ENCODE measurements at places on chromosomes 11 and 22. TPM values are rescaled to one million over a fixed set of nuclear protein-coding genes. Genes with fewer than 3 reads are reported as not detected.

- H3K27ac ChIP-seq, result no peak overlapping the region
- DNase-seq, result peak; percentile 34
- H3K27me3 ChIP-seq, result no peaks in the 10 kb centered on the region
- H3K36me3 ChIP-seq, result no peaks in the 10 kb centered on the region
Measured at GRCh38 chr11:77411137-77411707, 62.7 kb downstream of the PAK1 start.

DNA sequence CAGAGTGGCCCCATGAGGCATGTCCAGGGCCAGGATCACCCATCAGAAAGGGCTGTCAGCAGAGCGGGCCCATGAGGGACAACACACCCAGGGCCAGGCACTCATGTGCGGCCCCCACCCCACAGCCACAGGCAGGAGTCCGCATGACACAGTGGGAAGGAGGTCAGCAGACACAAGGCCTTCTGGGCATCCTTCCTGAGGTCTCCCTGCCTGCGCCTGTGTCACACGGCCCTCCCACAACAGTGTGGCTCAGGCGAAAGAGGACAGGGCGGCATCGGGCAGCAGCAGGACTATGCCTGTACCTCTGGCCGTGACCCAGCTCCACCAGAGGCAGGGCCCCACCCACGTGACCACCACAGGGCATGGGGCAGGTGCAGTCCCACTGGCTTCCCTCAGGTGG lies 27.1 kb downstream of the CHID1 start:
- H3K27ac ChIP-seq, result no peak overlapping the region
- H3K27me3 ChIP-seq, result no peaks in the 10 kb centered on the region
- no peaks in the 10 kb centered on the region for H3K4me1 ChIP-seq
- DNase-seq, result no peak
- H3K4me3 ChIP-seq, result no peak overlapping the region

- peak overlapping the region; percentile 99 for H3K27ac ChIP-seq
- no peaks in the 10 kb centered on the region for H3K27me3 ChIP-seq
- DNase-seq, result peak; percentile 76
- peaks cover 99% of the 10 kb centered on the region for H3K4me1 ChIP-seq
- H3K36me3 ChIP-seq, result peaks cover 24% of the 10 kb centered on the region
Measured at GRCh38 chr11:35166369-35167360, 27.7 kb downstream of the CD44 start.

DNA sequence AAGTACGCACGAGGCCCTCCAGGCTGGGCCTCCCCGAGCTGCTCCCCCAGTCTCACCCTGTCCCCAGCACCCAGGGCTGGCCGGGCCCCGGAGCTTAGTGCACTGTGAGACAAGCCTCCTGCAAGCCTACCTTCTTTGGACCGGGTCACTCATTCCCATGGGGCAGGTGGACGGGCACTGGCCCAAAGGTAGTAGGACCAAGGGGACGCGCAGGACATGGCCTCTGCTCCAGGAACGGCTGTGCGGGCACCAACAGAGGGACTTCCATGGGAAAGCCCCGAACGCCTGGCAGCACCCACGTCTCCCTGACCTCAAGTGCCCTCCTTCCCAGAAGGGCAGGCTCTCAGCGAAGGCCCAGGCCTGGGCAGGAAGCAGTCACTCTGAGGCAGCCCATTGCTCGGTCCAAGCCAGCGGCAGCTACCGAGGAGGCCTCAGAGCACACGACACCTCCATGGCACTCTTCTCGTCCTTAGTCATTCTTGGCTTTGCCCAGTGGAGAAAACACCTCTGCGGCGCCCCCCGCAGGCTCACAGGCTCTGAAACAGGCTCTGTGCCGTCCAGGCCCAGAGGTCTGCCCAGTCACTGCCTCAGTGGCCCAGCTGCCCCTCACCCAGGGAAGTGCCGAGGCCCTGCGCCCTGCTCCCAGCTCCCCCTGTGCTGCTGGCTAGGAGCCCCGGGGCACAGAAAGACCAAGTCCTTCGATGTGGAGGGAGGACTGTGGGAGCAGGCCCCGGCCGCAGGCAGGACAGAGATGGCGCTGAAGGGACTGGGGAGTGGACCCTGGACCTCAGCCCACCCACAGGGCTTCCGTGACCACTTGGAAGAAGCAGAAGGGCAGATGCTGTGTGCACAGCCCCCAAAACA lies 3.8 kb downstream of the MOB2 start:
- no peaks in the 10 kb centered on the region for H3K27me3 ChIP-seq
- peaks cover 21% of the 10 kb centered on the region for H3K4me1 ChIP-seq
- peaks cover 4% of the 10 kb centered on the region for H3K36me3 ChIP-seq
- H3K4me3 ChIP-seq, result no peak overlapping the region
- H3K27ac ChIP-seq, result no peak overlapping the region
- no peak for DNase-seq

DNA sequence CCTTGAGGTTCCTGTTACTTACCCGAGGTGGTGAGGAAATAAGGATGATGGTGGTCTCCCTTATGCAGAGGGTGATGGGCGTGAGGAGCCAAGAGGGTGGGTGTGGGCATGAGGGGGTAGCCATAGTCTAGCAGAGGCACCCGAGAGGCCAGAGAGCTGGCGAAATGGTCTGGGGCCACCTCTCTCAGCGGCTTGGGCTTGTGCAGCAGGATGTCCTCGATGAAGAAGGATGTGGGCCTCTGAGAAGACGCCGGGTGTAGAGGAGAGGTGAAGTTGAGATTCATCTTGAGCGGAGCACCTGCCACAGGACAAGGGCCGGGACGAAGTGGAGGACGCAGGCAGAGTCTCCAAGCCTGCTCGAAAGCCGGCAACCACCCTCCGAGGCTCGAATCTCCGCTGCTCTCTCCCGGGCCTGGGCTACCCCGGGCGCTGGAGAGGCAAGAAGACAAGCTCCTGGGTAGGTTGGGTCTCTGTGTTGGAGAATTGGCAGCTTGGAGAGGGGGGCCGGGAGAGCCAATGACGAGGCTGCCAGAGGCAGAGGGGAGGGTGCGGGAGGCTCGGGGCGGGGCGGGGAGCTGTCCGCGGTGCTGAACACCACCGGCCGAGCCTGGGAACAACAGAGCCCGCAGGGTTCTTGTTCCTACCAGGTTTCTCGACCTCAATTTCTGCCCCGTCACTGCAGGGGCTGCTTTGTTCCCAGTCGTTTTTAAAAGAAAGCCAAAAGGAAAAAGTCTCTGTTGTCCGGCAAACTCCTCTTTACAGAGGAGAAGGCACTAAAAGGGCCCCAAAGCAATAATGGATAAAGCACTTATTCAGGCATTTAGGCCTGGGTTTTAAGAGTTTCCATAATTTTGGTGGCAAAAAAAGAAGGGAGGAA lies at the start of gene BSX:
Gene BSX, minus strand, starts transcription at position 447 of the 877 bp plus-strand sequence. Its CDS starts 163 bp downstream, at position 284.
- H3K4me1 ChIP-seq, result peaks cover 36% of the 10 kb centered on the region
- peaks cover 84% of the 10 kb centered on the region for H3K27me3 ChIP-seq
- no peak within 1 kb of the TSS for H3K27ac ChIP-seq

GRCh38 chr11:115665958-115666357 lies 161.7 kb upstream of the CADM1 start:
- H3K4me1 ChIP-seq, result no peaks in the 10 kb centered on the region
- no peak overlapping the region for H3K27ac ChIP-seq
- DNase-seq, result no peak

DNA sequence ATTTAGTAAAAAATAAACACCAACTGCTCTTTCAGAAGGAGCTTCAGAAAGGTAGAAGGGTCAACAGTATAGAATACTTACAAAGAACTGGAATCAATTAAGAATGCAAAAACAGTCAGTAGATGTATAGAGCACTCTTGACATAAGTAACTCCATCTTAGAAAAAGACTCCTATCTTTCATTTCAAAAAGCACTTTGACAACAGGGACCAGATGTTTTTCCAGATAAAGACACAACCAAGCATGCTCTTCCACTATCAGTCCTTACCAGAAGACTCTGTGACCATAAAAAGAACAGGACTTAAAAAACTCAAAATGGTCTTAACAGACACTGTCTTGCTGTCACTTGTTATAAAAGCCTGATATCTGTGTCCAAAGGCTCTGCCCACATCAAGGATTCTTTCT lies 5.2 kb downstream of the SLC25A17 start:
- peaks cover 9% of the 10 kb centered on the region for H3K36me3 ChIP-seq
- no peak overlapping the region for H3K27ac ChIP-seq
- H3K27me3 ChIP-seq, result no peaks in the 10 kb centered on the region
- DNase-seq, result no peak
- H3K4me1 ChIP-seq, result peaks cover 27% of the 10 kb centered on the region

- H3K27me3 ChIP-seq, result no peaks in the 10 kb centered on the region
- DNase-seq, result no peak
- H3K4me3 ChIP-seq, result no peak overlapping the region
Measured at GRCh38 chr11:8229299-8230177, 34.1 kb downstream of the LMO1 start.

The SPDYC gene
- total RNA-seq, result not detected

The SMTNL1 gene
- total RNA-seq, result not detected

DNA sequence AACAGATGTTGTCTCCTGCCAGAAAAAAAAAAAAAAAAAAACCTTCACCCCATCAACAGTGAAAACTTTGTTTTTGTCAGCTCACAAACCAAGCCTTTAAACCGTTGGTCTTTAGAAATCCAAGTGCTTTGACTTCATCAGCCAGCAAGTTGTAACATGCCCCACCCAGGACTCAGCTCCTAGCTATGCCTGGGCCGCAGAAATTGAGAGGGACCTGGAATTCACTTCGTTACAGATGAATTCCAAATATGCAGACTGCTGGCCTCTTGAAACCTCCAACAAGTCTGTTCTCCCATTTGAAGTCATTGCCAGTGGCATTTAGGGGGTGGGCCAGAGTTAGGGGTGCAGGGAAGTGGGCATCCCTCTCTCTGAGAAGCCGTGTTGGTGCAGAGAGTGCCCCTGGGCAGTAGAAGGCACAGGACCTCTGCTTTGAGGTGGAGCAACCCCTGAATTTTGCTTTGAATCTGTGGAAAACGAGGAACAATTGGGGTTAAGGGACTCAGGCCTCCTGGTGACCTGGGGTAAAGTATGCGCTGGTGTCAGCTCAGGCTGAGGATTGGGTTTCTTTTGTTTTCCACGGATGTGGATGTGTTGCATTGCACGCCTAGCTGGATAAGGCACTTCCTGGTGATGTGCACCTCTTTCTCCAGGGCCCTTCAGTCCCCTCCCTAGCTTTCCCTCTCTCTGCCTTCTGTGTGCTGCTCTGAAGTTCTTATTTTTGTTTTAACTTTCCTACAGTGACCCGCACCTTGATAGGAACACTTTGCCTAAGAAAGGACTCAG lies 109.5 kb downstream of the DBX1 start:
- no peak overlapping the region for H3K4me3 ChIP-seq
- DNase-seq, result no peak
- no peak overlapping the region for H3K27ac ChIP-seq
- H3K36me3 ChIP-seq, result no peaks in the 10 kb centered on the region
- H3K4me1 ChIP-seq, result no peaks in the 10 kb centered on the region

The FGF4 gene
- not detected for total RNA-seq

- peaks cover 35% of the 10 kb centered on the region for H3K4me1 ChIP-seq
- DNase-seq, result no peak
- H3K36me3 ChIP-seq, result no peaks in the 10 kb centered on the region
- no peaks in the 10 kb centered on the region for H3K27me3 ChIP-seq
Measured at GRCh38 chr22:46064228-46064965, 85.9 kb upstream of the PPARA start.

The PRG3 gene
- not detected for total RNA-seq

The GLB1L2 gene
- 3.8 TPM for total RNA-seq

DNA sequence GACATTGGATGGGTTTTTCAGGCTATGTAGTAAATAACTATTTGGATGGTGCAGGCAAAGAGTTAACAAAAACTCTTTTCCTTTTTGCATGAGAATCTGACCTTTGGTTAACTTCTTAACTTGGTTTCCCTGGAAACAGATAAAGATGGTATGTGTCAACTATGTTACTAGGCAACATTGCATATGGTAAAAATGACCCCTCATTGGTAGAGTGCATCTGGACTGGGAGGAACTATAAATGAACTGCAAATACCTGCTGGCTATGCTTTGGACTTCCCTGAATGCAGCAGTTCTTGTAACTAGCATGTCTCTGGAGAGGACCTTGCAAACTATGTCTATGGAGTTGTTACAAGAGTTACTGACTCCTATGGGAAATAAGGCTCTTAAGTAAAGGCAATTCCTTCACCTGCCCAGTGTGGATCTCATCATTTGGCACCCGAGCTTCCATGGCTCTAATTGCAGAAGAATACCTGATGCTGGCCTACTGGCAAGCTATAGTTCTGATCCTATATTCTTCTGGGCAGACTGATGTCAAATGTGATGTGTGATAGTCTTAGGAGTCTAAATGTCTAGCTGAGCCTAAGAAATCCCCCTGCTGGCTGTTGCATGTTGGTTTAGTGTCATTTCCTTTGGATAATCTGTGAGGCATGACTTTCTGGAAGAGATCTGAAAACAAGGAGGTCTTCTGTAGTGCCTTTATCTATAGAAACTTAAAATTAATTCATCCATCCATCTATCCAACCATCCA lies 126.7 kb upstream of the MTMR2 start:
- no peak for DNase-seq
- H3K4me3 ChIP-seq, result no peak overlapping the region
- H3K27me3 ChIP-seq, result no peaks in the 10 kb centered on the region
- H3K36me3 ChIP-seq, result peaks cover 25% of the 10 kb centered on the region

The PRR14L gene
- total RNA-seq, result 41.3 TPM

DNA sequence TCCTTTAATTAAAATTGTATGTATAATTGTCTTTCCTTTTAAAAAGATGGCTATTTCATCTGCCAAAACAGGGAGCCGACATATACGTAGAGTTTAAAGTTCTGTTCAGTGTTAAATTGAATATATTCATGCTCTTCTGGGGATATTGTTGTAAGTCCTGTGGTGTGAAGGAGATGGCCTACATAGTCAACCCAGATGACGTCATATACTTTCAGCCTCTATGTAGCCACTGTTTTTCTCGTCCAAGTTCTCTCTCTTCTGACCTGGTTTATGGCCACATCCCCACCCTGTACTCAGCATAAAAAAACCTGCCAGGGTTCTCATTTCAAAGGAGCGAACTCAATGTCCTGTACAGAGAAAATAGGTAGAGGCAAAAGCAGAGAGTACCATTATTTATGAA lies 509.4 kb upstream of the ARHGAP42 start:
- DNase-seq, result no peak
- H3K36me3 ChIP-seq, result no peaks in the 10 kb centered on the region
- H3K27ac ChIP-seq, result no peak overlapping the region
- H3K4me1 ChIP-seq, result no peaks in the 10 kb centered on the region

- H3K4me1 ChIP-seq, result no peaks in the 10 kb centered on the region
- no peaks in the 10 kb centered on the region for H3K27me3 ChIP-seq
- H3K4me3 ChIP-seq, result no peak overlapping the region
- H3K27ac ChIP-seq, result peak overlapping the region; percentile 36
Measured at GRCh38 chr11:6489306-6489705, 7.8 kb upstream of the DNHD1 start.
